Stimulated activated naive B cell treated with anti-CD40 and anti-IgM and Interleukin-4, amounts not matched to agents 10 μg/mL and 1 μg/mL and 100 μg/mL, for 72 hours (primary cell): ENCODE measurements at places on chromosomes 4 and X.

GRCh38 chrX:1167466-1167865 lies 45.0 kb downstream of the CRLF2 start:
- H3K4me1 ChIP-seq, result peaks cover 4% of the 10 kb centered on the region
- DNase-seq, result no peak
- H3K27me3 ChIP-seq, result peaks cover 26% of the 10 kb centered on the region
- H3K4me3 ChIP-seq, result no peak overlapping the region

GRCh38 chr4:65670331-65671031 lies at the start of gene EPHA5:
TSS of gene EPHA5 (minus strand) at chr4:65670489. CDS start at chr4:65669742, 747 bp downstream.
- H3K27ac ChIP-seq, result peak within 1 kb of the TSS; percentile 2
- no peaks in the 10 kb centered on the region for H3K36me3 ChIP-seq
- H3K4me3 ChIP-seq, result no peak within 1 kb of the TSS
- DNase-seq, result no peak
- peaks cover 8% of the 10 kb centered on the region for H3K4me1 ChIP-seq
- peaks cover 36% of the 10 kb centered on the region for H3K27me3 ChIP-seq

DNA sequence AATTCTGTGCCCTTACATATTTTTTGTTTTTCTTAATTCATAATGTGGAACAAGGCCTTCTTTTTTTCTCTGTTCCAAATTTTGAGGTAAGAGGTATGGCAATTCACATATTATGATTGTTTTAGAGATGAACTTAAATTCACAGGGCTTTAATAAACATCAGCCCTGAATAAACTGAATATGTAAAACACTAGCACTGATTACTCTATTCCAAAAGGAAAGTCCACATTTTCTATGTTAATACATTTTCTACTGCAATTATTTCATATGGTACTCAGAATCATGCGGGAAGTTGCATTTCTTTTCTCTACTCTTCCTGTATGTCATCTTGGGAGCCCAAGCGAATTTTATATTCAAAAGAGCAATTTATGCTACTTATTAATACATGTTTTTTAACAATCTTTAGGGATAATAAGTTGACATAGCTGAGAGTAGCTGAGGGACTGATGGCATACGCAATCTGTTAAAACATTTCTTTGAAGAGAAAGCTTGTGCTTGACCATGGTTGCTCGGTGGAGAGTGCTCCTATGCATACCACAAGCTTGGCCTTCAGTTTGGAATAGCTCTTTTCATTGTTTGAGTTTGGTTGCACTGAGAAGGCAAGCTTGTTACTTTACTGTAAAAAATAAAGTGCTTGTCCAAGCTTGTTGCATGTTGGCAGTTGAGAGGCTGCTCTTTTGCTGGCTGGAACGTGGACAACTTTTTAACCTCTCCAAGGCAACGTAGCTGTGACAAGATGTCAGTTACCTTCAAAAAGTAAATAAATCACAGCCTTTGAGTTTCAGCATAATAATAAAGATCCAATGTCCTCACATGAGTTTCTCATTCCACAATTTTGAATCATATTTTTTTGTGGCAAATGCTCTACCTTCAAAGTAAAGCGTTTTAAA lies 196.3 kb upstream of the SPRY1 start:
- H3K4me3 ChIP-seq, result no peak overlapping the region
- no peak for DNase-seq
- no peaks in the 10 kb centered on the region for H3K27me3 ChIP-seq
- H3K36me3 ChIP-seq, result peaks cover 3% of the 10 kb centered on the region

DNA sequence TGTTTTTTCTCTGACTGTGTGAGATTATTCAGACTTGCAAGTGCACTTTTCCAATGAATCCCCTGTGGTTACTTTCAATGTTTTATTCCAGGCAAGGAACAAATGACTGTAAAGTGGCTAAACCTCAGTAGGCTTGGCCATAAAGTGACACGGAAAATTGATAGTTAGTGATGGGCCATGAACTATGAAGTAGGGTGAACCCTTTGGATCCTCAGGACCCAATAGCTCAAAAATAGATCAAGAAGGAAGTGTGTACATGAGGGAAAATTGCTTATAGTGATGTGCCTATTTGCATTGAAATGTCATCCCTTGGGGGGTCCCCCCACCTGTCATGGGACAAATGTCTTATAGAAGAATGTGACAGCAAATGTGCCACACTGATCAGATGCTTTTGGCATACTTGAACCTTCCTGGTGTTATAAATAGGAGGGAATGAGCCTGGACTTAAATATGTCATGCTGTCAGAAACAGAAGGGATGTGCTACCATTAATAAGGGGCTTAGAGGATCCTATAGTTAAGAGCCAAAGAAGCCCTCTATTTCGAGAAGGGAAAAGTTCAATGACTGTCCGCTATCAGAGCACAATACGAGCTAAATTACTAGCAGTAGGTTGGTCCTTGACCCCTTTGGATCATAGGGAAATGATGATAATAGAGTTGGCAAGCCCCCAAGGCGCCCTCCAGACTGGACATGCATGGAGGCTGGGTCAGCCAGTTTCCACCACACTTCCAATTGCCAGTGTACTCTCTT lies 30.3 kb downstream of the SLC16A2 start:
- H3K4me3 ChIP-seq, result no peak overlapping the region
- peak overlapping the region; percentile 68 for H3K27ac ChIP-seq
- no peaks in the 10 kb centered on the region for H3K36me3 ChIP-seq
- peaks cover 4% of the 10 kb centered on the region for H3K27me3 ChIP-seq
- DNase-seq, result no peak

DNA sequence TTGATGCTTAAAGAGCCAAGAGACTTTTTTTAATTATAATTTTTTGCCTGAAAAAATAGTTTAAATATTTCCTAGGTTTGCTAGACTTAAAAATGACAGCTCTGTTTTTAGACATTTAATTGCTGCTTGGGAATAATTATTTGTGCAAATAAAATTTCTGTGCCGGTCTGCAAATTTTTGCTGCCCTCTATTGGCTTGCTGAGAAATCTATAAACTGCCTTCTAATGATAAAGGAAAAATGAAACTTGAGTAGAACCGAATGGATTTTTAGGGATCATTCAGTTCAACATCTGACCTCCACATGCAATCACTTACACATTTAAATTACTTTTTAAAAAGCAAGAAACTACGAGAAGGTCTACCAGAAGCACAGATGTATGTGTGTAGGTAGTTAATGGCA lies 434.0 kb downstream of the FAM133A start:
- no peaks in the 10 kb centered on the region for H3K36me3 ChIP-seq
- no peaks in the 10 kb centered on the region for H3K4me1 ChIP-seq
- no peak for DNase-seq
- no peak overlapping the region for H3K4me3 ChIP-seq
- H3K27ac ChIP-seq, result no peak overlapping the region

GRCh38 chrX:138254001-138254400 lies 457.5 kb downstream of the FGF13 start:
- H3K4me3 ChIP-seq, result no peak overlapping the region
- H3K36me3 ChIP-seq, result no peaks in the 10 kb centered on the region
- no peak overlapping the region for H3K27ac ChIP-seq
- H3K27me3 ChIP-seq, result no peaks in the 10 kb centered on the region
- H3K4me1 ChIP-seq, result no peaks in the 10 kb centered on the region
- no peak for DNase-seq

DNA sequence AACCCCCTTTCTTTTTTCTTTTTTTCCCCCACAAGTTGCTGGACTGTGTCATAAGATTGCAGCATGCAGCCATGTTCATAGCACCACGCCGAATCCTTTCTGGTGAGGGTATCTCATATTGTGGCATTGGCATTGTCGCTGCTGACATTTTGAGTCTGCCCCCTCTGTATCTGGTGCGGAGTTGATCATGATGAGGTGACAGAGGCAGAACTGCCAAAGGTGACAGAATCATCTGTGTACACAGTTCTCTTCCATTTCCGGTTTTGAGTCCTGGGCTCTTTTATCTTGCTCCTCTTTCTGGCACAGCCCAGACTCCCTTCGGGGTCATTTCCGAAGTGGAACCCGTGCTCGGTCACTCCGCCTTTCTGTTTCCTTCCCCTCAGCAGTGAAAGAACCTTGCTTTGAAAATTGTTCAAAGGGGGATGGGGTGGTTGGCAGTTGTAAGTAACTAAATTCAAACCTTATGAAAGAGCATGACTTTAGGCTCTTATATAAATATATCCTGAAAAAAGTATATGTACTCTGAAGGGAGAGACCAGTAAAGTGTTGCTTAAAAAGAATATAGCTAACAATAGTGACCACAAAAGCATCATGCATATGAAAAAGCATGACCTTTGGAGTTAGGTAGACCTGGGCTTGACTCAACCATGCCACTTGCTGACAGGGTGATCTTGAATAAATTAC lies 55.0 kb upstream of the BMP2K start:
- peak overlapping the region; percentile 78 for H3K4me3 ChIP-seq
- peaks cover 45% of the 10 kb centered on the region for H3K4me1 ChIP-seq
- H3K36me3 ChIP-seq, result no peaks in the 10 kb centered on the region
- peak overlapping the region; percentile 89 for H3K27ac ChIP-seq
- peak; percentile 29 for DNase-seq
- H3K27me3 ChIP-seq, result no peaks in the 10 kb centered on the region

- no peak overlapping the region for H3K4me3 ChIP-seq
- no peak overlapping the region for H3K27ac ChIP-seq
- H3K36me3 ChIP-seq, result no peaks in the 10 kb centered on the region
- peaks cover 2% of the 10 kb centered on the region for H3K4me1 ChIP-seq
Measured at GRCh38 chr4:7759635-7760034, 180.0 kb downstream of the AFAP1 start.

DNA sequence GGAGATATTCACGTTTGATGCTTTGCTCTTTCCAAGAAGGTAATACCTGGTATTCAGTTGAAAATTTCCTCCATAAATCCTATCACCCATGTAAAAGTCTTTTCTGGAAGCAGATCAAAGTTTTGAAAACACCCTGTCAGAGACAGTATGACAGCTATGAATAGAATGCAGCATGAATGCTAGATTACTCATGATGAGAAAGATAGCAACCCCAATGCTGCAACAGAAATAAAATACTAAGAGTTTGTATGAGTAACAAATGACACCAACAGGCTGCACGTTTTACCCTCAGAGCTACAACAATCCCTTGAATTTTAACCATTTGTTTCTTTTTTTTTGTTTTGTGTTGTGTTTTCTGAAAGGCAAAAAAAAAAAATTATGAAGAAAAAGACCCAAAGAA lies 108.6 kb downstream of the ARHGAP6 start:
- DNase-seq, result no peak
- H3K27ac ChIP-seq, result no peak overlapping the region
- H3K4me1 ChIP-seq, result no peaks in the 10 kb centered on the region
- H3K36me3 ChIP-seq, result no peaks in the 10 kb centered on the region
- H3K4me3 ChIP-seq, result no peak overlapping the region

GRCh38 chrX:121301356-121301755 lies 253.9 kb downstream of the GLUD2 start:
- no peak for DNase-seq
- H3K27me3 ChIP-seq, result no peaks in the 10 kb centered on the region
- no peaks in the 10 kb centered on the region for H3K4me1 ChIP-seq
- H3K4me3 ChIP-seq, result no peak overlapping the region
- H3K36me3 ChIP-seq, result no peaks in the 10 kb centered on the region
- no peak overlapping the region for H3K27ac ChIP-seq

DNA sequence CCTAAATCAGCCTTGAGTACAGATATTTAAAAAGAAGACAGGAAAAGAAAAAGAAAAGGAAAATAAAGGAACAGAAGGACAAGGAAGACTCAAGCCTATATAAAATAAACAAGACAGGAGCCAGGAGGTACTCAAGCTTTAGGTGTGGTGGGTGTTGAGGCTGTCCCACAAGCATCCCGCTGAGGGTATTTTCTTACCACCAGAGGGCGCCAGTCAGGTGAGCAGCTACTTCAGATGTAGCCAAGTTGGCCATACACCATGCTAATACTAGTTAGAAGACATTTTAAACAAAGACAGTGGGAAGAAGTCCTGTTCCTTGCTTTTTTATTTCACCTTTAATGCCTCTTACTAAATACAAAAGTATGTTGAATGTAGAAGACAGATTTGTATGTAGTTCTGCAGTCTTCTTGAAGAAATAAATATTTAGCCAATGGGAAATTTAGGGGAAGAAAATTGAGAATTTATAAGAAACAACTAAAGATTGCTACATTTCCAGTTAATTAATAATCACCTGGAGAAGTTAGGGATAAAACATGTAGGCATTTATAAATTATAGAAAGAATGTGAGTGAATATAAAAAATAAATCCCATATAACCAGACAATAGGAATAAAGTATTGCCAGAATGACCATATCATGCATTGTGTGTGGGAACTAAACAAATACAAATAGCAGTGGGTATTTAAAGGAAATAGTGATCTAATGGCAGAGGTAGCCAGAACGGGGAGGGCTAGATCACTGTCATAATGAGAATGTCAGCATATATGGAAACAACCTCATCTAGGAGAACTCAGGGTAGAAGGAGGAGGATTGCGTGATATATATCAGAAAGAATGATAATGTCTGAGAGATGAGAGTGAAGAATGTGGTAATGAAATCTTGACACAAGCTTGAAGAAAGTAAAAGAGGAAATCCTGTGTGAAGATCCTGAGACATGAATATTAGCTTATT lies 71.0 kb downstream of the MTHFD2L start:
- no peaks in the 10 kb centered on the region for H3K27me3 ChIP-seq
- no peak overlapping the region for H3K4me3 ChIP-seq
- H3K4me1 ChIP-seq, result no peaks in the 10 kb centered on the region
- peak; percentile 58 for DNase-seq

GRCh38 chr4:15930314-15930713 lies 8.2 kb downstream of the FGFBP1 start:
- H3K4me3 ChIP-seq, result no peak overlapping the region
- H3K27me3 ChIP-seq, result no peaks in the 10 kb centered on the region
- H3K4me1 ChIP-seq, result peaks cover 12% of the 10 kb centered on the region
- H3K27ac ChIP-seq, result peak overlapping the region; percentile 59
- peaks cover 2% of the 10 kb centered on the region for H3K36me3 ChIP-seq
- DNase-seq, result no peak

- peaks cover 62% of the 10 kb centered on the region for H3K36me3 ChIP-seq
- DNase-seq, result no peak
- no peak overlapping the region for H3K4me3 ChIP-seq
- peaks cover 11% of the 10 kb centered on the region for H3K4me1 ChIP-seq
- H3K27me3 ChIP-seq, result no peaks in the 10 kb centered on the region
Measured at GRCh38 chr4:139419388-139419914, 34.5 kb upstream of the RAB33B start.

- no peaks in the 10 kb centered on the region for H3K36me3 ChIP-seq
- peaks cover 4% of the 10 kb centered on the region for H3K4me1 ChIP-seq
- no peak overlapping the region for H3K27ac ChIP-seq
- H3K4me3 ChIP-seq, result no peak overlapping the region
- peaks cover 19% of the 10 kb centered on the region for H3K27me3 ChIP-seq
Measured at GRCh38 chr4:53532521-53532920, 58.8 kb downstream of the LNX1 start.

DNA sequence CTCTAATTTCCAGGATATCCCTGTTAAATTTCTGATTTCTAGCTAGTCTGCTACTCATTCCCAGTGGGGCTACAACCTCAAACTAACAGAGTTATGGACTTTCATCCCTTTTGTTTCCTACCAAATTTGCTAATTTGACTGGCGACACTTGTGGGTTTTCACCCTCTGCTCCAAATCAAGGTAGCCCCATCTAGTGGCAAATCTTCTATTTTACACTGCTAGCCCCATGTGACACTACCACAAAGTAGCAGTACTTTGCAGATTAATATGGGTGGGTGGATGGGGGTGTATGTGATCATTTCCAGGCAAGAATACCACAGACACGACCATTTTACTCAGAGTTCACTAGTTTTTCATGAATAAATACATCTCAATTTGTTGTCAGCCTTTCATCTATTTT lies 150.3 kb downstream of the MSL3 start:
- H3K27me3 ChIP-seq, result no peaks in the 10 kb centered on the region
- DNase-seq, result peak; percentile 1
- H3K27ac ChIP-seq, result no peak overlapping the region
